Diencephalon (tissue), 1 donor: ENCODE measurements at places on chromosomes 4 and X. TPM values are rescaled to one million over a fixed set of nuclear protein-coding genes. Genes with fewer than 3 reads are reported as not detected.

HTR2C gene
- 27.9 TPM for total RNA-seq

SAGE1 gene
- not detected for total RNA-seq

WNK3 gene
- total RNA-seq: 62.3 TPM

ELF2 gene
- 79.8 TPM for total RNA-seq

ATP2B3 gene
- 15.0 TPM for total RNA-seq

MAP7D2 gene
- total RNA-seq: 25.1 TPM

ETDA gene
- total RNA-seq: not detected

TMEM255A gene
- 5.5 TPM for total RNA-seq

CAPN6 gene
- 0.23 TPM for total RNA-seq

GAB1 gene
- total RNA-seq: 34.6 TPM

HS6ST2 gene
- 37.8 TPM for total RNA-seq

TLR7 gene
- 3.5 TPM for total RNA-seq

PABPC5 gene
- total RNA-seq: 16.6 TPM

GAB3 gene
- 1.4 TPM for total RNA-seq

EXOC1 gene
- total RNA-seq: 69.2 TPM

LDB2 gene
- 99.4 TPM for total RNA-seq

ARSH gene
- not detected for total RNA-seq

UCHL1 gene
- total RNA-seq: 1,495 TPM

HPSE gene
- total RNA-seq: 2.1 TPM

HAND2 gene
- total RNA-seq: not detected

DCAF4L1 gene
- 0.23 TPM for total RNA-seq
